ENCODE measurements at places on chromosomes 6 and 20.

DNA sequence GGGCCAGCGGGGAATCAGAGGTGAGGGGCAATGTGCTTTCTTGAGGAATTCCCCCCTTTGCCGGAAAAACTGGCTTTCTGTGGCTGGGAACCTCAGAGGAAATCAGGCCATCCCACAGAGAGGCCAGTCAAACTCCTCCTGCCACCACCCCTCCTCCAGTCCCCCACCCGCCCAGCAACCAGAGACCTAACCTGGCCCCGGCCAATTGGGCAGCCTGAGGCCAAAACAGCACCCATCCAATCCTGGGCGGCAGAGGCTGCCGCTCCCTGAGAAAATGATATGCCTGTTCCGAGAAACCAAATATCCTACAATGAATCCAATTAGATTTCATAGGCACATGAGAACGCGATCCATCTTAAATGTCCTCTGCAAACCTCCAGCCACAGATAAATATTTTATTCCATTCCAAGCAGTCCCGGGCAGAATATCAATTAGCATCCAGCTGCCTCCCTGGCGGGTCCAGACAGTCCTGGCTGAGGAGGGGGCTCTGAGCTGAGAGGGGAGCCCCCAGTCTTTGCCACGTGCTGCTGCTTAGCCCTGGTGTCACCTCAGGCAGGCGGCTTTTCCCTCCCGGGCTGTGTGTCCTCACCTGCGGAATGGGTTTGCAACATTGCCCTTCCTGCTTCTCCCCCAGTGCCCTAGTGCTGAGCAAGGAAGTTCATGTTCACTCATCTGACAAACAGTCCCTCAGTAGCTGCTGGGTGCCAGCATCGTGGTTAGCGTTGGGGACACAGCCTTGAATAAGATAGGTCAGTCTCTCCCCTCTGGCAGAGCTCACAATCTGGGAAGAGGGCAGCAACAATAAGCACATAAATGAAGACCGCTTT lies 95.0 kb downstream of the DLGAP4 start:
- no peak for DNase-seq

- no peak for DNase-seq
Observed at GRCh38 chr20:37869334-37869861, 33.5 kb upstream of the VSTM2L start.

GRCh38 chr6:7726416-7727085 lies 652 bp downstream of the BMP6 start:
- no peak for DNase-seq

DNA sequence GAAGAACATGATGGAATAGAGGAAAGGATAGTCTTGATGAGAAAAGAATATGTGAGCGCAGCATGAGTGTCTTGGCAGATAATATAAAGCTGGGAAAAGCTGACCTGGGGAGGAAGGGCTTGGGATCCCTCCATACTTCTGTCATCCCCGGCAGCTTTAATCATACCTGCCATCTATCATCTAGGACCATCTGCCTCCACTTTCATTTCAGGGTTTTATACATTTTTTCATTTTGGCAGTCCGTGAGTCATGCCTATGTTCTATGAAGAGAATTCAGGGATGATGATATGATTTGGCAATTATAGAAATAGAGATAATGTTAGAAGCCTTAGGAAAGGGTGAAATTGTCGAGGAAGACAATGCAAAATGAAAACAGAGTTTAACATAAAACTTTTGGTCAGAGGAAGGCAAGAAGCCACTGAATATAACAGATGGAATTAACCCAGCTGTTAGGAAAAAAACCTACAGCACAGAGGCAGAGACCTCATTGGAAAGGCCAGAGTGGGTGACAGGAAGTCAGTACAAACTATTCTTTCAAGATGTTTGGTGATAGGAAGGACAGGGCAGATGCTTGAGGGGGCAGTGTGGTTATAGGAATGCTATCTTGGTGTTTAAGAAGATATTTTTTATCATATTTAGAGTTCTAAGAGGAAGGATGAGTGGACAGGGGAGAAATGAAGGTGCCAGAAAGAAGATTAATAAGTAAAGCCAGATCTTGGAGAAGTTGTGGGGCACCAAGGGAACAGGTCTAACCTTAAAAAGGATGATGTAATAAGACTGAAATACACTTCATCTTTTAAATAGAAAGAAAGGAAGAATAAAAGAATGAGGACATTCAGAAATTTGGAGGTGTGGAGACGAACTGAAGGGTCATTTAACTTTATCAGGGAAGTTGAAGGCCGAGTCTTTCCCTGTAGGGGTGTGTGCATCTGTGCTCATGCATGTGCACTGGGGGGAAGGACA lies 37.8 kb downstream of the MARCKS start:
- no peak for DNase-seq

Measured in activated CD4-positive, alpha-beta T cell treated with anti-CD3 and anti-CD28 coated beads, Interleukin-2, amount 50 U/mL, for 16 hours (primary cell).